ENCODE measurements at places on chromosomes 6 and 20.

GRCh38 chr20:36506253-36506652, 35.1 kb upstream of the MYL9 start:
- peak; percentile 24 for DNase-seq

DNA sequence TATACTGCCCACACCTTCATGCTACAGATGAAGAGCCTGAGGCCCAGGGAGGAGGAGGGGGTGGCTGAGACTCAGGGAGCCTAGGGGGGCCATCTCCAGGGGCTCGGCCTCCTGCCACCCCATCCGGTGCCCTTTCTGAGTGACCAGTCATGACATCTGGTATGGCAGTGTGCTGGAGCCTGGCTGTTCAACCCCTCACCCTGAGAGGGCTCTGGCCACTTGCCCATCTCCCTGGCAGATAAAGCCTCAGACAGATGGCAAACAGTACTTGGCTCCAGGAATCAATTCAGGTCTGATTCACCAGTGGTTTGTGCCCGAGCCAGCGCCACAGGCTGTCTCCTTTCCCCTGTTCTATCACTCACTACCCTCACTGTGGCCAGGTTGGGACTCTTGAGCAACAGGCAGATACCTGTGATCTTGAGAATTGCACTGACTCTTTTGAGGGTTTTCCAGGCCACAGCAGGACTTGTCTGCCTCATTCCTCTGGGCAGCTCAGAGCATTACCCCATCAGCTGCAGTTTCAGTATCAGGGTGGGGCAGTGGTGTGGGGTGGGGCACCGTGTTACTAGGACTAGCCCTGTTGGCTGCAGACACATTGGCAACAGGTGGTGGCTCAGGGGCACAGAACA, 22.8 kb downstream of the SRSF3 start:
- DNase-seq, result peak; percentile 79

DNA sequence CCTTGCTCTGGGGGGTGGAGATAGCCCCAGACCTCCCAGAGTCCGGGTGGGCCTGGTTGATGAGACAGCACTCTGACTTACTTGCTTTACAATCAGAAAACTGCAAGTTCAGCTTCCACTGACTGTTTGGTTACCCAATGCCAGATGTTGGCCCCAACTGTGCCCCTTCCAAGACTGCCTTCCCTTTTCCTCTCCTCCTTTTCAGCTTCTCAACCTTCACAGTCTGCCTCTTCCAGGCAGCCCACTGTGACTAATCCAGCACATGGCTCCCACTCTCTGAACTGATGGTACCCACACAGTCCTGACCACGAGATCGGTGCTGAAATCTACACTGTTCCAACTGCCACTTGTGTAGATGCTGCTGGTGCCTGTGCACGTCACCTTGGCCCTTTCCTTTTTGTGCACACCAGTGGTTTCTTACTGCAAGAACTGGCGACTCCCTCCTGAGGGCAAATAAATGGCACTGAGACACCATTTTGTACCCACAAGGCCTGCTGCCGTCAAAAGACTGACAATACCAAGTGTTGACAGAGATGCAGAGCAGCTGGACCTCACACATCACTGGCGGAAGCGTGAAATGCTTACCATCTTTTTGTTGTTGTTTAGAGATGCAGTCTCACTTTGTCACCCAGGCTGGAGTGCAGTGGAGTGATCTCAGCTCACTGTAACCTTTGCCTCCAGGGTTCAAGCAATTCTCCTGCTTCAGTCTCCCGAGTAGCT, 1.8 kb upstream of the ARFGAP1 start:
- no peak for DNase-seq

DNA sequence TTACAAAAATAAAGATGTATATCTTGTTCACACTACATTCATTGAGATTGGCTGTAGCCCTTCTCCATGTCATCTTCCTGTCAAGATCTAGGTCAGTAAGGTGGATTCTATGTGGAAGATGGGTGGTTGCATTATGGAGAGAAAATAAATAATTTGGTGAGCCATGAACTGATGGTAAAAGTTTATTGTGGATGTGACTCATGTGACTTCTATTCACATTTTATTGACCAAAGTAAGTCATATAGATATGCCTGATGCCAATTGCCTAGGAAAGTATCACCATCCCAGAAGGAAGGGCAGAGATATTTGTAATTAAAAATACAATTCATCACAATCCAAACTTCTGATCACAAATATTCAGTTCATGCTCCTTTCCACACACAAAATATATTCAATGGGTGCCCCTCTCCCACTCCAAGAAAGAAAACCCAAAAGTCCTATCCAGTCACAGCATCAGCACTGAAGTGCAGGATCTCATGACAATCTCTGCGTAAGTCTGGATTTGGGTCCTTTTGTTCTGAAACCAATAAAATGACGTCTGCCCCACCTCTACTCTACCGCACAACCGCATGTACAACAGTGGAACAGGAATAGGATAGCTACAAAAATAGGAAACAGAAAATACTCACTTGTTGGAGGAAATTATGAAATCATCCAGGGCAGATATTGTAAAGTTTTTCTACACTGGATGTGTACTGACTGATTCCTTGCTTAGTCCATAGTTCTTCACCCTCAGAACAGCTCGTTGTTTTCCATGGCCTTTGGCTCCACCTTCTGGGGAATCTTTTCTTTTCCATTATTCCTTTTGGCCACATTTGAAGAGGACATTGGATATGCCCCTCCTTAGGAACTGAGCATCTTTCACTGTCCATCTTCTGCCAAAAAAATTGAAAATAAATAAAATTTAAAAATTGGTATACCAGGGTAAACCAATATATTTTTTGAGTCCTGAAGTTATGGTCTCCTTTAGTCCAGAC, 16.1 kb upstream of the SLC17A3 start:
- DNase-seq, result peak; percentile 44

GRCh38 chr6:44078827-44079671, 48.2 kb downstream of the MRPL14 start:
- no peak for DNase-seq

DNA sequence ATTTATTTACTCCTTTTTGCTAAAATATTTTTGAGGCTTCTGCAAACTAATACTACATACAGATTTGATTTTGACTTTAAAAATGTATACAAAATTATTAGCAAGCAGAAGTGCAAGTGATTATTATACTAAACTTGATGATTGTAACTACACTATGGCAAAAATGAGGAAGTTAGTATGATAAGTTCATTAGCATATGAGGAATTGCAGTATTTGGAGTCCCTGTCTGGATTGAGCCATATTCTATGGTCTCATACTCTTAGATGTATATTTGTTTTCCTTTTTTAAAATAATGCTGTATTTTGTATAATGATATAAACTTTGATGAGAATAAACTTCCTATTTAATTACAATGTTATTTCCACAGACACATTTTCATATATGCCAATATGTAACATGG, 13.9 kb downstream of the CRISP3 start:
- DNase-seq, result no peak

- DNase-seq, result no peak
These were observed 24.4 kb downstream of the UQCC1 start for GRCh38 chr20:35387334-35387733.

DNA sequence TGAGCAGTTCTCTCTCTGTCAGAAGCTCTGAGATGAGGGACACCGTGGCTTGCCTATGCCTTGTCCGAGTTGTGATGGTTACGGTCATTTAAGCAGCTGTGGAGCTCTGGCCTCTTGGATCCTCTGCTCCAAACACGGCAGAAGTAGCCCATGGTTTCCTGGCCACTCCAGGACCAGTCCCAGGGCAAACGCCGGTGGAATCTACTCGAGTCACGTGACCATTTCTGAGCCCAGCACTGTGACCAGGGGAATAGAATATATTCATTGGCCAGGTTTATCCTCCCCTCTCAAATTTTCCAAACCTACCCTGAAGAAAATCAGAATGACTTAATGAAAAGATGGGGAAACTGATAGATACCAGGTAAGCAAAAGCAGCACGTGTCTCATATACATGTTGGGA, 152.8 kb downstream of the TTLL2 start:
- no peak for DNase-seq

DNA sequence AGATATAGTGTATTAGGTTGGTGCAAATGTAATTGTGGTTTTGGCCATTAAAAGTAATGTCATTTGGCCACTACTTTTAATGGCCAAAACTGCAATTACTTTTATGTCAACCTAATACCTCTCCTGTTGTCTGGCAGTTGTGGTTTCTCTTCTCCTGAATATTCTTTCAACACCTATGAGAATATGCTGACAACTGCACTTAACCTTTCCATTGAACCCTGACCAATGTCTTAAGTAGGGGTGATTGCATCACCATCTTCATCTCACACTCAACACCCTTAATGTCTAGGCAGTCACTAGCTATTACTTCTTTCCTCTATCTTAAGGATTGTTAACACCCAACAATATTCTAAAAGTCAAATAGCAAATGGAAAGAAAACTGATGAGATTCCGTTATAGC, 200.5 kb upstream of the HSF2 start:
- DNase-seq, result no peak
